ENCODE measurements at places on chromosomes 1 and 21.

DNA sequence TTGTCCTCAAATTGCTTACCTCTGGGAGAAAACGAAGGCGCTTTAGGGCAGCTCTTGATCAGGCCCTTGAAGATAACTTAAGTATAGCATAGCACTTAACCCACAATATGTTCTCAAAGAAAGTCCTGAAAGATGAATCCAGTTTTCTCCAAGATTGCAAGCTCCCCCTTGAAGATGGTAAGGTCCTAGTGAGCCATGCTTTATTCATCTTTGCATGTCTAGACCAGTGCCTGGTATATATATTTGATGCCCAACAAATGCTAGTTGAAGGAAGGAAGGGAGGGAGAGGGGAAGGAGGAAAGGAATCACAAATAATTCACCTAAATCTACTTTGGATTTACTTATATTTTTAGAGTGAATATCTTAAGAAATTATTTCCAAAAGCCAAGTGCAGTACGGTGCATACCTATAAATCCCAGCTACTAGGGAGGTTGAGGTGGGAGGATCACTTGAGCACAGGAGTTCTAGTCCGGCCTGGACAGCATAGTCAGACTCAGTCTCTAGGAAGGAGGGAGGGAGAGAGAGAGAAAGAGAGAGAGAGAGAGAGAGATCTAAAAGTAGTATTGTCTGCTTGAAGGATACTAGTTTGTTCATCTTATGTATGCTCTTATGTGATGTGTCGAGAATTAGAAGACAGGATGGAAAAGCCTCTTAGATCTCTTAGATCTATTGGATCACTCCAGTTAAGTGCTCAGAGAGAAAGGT, 25.0 kb downstream of the PBX1 start:
- no peak for DNase-seq

DNA sequence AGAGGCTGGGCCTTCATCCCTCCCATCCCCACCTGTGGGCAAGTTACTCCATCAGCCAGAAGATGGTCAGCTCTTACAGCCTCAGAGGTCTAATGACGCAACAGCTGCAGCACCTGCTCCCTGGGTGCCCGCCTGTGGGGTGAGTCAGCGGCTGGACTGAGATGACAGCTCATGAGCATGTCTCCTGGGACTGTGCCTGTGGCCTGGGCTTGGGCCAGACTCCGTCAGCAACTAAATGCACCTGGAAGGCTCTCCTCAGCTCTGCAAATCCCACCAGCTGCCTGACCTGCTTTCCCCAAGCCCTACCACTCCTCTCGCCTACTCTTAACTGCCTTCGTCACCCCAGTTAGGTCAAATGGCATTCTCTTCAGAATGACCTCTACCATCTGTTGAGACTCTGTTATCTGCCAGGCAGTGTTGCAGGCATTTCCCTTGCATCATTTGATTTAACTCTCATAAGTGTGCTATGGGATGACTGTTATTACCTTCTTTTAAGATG, 47.7 kb downstream of the ETS2 start:
- DNase-seq = no peak

- no peak for DNase-seq
These were observed 19.5 kb upstream of the SUCO start for GRCh38 chr1:172513479-172513878.

DNA sequence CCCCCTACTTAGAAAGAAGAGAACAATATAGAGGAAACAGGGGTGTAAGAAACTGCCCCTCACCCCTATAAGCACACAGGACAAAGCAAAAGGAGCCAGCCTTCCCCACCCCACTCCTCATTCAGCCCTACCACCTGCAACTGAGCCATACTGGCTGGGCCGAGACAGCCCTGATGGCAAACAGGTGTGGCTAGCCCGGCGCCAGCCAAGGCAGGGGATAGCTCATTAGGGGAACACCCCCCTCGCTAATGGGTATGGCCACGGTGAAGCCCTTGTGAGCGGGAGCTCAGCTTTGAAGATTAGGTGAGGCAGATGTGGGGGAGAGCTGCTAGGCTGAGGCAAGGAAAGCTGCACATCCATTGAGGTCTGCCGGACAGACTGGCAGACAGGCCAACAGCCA, 65.5 kb downstream of the ERI3 start:
- DNase-seq = no peak

GRCh38 chr21:43948740-43949498, 63.2 kb upstream of the TRAPPC10 start:
- DNase-seq = no peak

GRCh38 chr1:246786606-246787238, 62.5 kb downstream of the SCCPDH start:
- DNase-seq = no peak

DNA sequence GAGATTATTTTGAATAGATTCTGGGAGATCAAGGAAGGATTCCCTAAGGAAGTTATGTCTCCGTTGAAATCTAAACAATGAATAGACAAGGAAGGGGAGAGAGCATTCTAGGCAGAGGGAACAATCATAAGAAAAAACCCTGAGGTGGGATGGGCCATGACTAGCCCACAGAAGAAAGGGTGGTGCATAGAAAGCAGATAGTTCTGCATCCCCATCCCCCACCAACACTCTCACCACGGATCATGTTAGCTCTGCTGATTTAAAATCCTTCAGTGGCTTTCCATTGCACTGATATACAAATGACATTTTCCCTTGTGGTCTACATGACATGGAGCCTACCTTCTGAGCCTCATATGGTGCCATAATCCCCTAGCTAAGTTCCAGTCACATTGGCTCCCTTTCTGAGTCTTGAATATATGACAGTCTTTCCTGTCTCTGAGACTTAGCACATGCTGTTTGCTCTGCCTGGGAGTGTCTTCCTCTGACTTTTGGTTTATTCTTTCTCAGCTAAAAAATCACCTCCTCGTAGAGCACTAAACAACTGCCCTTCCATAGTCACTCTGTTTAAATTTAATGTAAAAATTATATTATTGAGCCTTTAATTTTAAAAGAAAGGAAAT, 15.2 kb downstream of the SCMH1 start:
- no peak for DNase-seq

DNA sequence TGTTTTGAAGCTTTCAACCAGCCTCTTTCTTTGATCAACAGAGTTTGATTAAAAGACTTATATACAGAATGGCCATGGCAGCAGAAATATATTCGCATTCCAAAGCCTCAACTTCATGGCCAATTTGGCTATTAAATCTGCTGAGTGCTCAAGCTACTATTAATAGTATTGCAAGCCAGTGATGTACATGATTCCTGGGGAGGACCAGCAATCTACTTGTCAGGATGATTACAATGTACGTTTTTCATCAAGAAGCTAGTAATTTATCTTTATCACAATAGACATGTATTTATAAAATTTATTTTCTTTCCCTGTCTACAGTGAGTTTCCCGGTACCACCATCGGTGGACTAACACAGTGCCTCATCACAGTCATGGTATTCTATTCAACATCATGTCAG, 515.5 kb downstream of the AMY1C start:
- no peak for DNase-seq

DNA sequence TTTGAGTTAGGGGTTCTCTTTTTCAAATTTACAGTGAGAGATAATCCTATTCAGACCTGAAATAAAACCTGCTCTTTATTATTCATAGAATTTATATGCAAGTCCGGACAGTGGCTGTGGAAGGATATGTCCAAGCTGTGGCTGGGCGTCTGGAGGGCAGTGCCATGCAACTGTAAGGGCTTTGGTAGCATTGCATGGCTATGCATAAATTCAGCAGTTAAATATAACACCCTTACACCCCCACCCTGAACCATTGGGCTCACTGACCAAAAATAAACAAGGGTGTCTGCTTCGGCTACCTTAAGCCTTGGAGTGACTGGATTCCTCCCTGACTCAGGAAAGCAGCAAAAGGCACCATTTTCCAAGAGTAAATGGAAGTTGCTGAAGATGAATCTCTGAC, 5.4 kb downstream of the CHTOP start:
- DNase-seq = no peak

Data from iPS DF 19.7 (cell line).